Dermis microvascular lymphatic vessel endothelial cell (primary cell): ENCODE measurements at places on chromosomes 2 and 18. TPM values are rescaled to one million over a fixed set of nuclear protein-coding genes. Genes with fewer than 3 reads are reported as not detected.

RAMP1 gene
- not detected in 2 replicates for total RNA-seq

CXCR1 gene
- not detected in 2 replicates for total RNA-seq

COL5A2 gene
- total RNA-seq: 37.0 and 37.6 TPM in 2 replicates

ANKRD23 gene
- 0.51 and 1.1 TPM in 2 replicates for total RNA-seq

PHLPP1 gene
- total RNA-seq: 4.4 TPM in 2 replicates

REG3A gene
- total RNA-seq: not detected in 2 replicates

KCNF1 gene
- total RNA-seq: 3.6 and 8.5 TPM in 2 replicates

MYO1B gene
- total RNA-seq: 70.4 and 96.8 TPM in 2 replicates

C2orf78 gene
- not detected in 2 replicates for total RNA-seq

TCF23 gene
- not detected in 2 replicates for total RNA-seq

KRTCAP3 gene
- total RNA-seq: 0.13 and 0.38 TPM in 2 replicates

TWIST2 gene
- total RNA-seq: 0.38 TPM in 1 of 2 replicates, not detected in the other

ARHGEF33 gene
- total RNA-seq: under 0.01 TPM in 2 replicates

CNGA3 gene
- under 0.01 TPM in 1 of 2 replicates, not detected in the other for total RNA-seq

ACMSD gene
- not detected in 2 replicates for total RNA-seq

DNA sequence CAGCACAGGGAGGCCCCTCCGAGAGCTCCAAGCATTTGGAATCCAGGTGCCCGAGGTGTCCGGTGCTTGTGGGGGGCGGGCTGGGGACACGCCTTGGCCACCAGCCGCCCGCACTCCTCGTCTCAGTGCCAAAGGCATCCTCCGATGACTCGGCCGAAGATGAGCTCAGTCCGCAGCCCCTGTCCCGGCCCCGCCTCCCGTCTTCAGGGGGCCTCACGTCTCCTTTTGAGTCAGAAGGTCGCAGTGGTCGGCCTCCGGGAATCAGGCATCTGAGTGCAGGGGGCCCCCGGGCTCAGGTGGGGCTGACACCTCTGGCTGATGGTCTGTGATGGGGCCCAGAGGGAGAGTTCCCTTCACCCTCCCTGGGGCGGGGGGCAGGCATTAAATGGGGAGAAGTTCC is 74.8 kb downstream of the NFATC1 start:
- DNase-seq: no peak

- no peak for DNase-seq
Measured at GRCh38 chr2:178962805-178963433, 87.0 kb downstream of the CCDC141 start.

DNA sequence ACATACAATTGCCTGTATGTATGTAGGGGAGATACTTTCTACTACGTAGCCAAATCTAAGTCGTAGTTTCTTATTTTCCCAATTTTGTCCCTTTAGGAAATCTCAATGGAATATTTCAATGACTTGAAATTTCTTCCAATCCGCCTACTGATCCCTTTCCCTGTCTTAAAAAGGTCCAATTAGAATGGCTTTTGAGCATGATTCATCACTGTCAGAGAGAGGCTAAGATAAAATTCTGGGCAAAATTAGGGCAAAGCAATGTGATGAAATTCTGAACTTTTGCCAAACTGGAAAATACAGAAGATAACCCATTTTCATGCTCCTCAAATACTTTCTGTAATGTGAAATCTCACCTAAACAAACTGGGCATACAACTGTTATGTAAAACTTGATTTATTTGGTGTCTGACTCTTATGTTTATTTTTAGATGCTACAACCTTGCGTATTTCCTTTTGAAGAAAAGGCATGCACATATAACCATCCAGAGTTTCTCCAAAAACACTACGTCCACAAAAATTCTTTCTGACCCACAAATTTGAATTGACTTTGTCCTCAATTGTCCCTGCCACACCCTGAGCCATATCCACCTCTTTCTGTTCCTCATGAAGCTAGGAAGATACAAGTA is 147.1 kb downstream of the IKZF2 start:
- no peak for DNase-seq

GRCh38 chr2:53021828-53022227 is 745.8 kb upstream of the CHAC2 start:
- no peak for DNase-seq

DNA sequence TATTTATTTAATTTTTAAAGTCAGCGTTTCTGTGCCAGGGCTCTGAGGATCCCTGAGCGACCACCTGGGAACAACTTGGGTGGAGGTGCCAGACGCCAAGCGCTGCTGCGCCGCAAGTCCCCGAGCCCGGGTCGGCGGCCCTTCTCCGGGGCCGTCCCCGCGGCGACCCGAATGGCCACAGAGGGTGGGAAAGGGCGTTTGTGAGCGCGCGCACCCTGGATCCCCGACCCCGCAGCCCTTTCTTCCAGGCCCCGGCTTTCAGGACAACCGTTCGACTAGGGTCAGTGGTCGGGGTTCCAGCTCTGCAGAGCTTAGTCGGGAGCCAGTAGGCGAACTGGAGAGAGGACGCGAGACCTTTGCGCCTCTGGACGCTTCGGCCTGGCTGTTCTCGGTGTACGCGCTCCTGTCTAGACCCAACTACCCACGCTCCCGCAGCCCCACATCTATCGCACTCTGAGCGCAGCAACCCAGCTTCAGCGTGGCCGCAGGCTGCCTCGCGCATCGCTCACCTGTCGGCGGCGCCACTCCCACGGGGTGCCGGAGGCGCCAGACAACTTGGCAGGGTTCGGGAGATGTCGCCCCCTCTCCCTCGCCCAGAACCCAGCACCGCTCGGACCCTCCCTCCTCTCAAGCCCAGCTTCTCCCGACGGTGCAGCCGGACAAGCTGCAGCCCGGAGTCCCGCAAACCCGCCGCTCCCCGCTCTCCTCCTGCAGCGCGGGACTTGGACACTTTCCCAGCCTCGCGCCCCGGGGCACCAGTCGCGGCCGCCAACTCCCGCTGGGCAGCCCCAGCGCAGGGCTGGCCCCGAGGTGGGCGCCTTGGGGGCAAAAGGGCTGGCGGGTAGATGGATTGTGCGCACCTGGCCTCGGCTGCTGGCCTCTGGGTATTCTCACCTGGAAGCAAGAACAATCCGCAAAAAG is 758 bp downstream of the LYPD1 start:
- no peak for DNase-seq

- DNase-seq: peak; percentile 17
Measured at GRCh38 chr2:141911485-141912066, 219.2 kb downstream of the LRP1B start.

DNA sequence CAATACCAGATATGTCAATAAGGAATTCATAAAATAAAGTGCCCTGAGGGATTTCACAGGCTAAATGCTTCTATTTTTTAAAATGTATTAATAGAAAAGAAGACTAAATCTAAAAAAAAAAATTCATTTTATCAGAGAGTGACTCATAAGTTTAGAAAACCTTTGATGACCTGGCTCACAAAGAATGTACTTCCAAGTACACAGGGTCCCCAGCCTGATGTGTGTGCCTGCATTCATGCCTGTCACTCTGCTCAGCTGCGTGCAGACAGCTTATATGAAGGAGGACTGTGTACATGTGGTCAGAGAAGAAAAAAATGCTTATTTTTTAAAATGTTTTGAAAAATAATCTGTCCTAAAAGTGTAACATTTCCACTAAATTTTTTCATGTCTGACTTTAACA is 3.0 kb upstream of the CPS1 start:
- peak; percentile 44 for DNase-seq

GRCh38 chr2:19480673-19481072 is 122.2 kb upstream of the OSR1 start:
- no peak for DNase-seq

DNA sequence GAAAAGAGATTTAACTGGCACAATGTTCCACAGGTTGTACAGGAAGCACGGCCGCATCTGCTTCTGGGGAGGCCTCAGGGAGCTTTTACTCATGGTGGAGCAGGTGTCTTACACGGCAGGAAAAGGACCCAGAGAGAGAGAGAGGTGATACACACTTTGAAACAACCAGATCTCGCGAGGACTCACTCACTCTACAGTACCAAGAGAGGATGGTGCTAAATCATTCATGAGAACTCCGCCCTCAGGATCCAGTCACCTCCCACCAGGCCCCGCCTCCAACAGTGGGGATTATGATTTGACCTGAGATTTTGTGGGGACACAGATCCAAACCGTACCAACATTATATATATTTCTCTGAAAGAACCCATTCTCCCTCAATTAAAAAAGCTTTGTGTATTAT is 79.7 kb upstream of the DOCK10 start:
- DNase-seq: no peak

GRCh38 chr2:8622199-8622911 is 59.5 kb upstream of the ID2 start:
- DNase-seq: no peak

- DNase-seq: no peak
Measured at GRCh38 chr2:10721396-10722251, at the start of gene ATP6V1C2. Gene ATP6V1C2, plus strand, starts transcription at chr2:10721630. Its CDS starts 1,220 bp downstream, at chr2:10722850.

DNA sequence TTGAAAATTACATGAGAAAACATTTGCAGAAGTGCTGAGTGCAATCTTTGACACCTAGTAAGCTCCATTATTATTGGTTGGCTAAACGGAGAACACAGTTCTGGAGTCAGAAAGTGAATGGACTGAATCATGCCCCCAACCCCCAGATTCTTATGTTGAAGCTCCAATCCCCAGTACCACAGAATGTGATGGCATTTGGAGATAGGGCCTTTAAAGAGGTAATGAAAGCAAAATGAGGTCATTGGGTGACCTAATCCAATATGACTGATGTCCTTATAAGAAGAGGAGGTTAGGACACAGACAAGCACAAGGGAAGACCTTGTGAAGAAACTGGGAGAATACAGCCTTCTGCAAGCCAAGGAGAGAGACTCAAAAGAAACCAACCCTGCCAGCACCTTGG is 200.9 kb upstream of the EPAS1 start:
- no peak for DNase-seq

- DNase-seq: no peak
Measured at GRCh38 chr2:114949228-114949804, 506.9 kb downstream of the DPP10 start.

DNA sequence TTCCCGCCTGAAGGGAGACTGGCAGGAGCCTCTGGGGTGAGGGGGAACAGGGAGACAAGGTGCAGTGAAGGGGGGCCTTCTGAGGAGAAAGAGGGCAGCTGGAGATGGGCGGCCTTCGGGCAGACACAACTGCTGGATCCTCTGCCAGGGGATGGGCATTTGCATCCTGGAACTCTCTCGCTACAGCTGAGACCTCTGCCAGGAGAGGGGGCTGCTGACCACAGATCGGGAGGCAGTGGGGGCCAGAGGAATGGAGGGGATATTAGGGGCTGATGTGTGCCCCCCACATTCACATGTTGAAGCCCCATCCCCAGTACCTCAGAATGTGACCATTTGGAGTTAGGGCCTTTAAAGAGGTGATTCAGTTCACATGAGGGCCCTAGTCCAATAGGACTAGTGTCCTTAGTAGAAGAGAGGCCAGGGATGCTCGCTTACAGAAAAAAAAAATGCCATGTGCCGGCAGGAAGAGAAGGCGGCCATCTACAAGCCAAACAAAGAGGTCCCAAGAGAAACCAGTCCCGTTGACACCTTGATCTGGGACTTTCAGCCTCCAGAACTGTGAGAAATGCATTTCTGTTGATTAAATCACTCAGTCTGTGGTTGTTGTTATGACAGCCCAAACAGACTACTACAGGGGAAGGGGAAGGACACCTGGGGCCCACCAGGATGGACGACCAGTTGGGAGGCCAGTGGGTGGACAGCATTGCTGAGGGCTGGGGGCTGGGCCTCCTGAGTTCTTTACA is 50.0 kb downstream of the TRABD2A start:
- no peak for DNase-seq

DNA sequence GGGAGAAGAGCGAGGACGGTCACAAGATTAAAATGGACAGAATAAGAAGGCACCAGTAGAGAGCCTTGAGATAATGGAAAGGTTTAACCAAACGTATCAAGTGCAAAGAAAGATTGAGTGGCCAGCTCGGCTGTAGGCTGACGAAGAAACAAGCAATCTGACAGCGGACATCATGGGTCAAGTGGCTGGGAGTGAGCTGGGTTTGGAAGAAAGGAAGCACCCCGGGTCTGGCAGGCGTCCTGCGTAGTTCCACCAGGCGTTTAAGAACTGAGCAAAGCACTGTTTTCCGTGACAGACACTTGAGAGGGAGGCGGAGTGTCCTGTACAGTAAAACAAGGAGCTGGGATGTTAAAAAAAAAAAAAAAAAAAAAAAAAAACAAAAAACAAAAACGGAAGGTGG is 27.1 kb downstream of the DAPL1 start:
- DNase-seq: no peak

DNA sequence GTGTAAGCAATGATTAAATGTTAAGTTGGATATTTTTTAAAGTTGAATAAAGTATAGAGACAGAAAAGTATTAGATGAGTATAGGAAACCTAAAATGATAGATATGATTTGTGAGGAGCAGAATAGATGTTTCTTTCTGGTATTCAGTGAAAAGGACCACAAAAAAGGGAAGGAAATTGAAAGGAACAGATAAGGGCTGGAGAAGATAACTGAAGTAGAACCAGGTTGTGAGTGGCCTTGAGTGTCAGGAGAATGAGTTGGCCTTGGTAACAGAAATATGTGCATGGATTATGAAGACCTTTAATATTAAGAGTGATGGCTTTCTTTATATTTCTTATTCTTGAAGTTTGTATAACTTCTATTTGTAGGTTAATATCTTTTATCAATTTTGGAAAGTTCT is 543.5 kb downstream of the METTL4 start:
- DNase-seq: no peak

DNA sequence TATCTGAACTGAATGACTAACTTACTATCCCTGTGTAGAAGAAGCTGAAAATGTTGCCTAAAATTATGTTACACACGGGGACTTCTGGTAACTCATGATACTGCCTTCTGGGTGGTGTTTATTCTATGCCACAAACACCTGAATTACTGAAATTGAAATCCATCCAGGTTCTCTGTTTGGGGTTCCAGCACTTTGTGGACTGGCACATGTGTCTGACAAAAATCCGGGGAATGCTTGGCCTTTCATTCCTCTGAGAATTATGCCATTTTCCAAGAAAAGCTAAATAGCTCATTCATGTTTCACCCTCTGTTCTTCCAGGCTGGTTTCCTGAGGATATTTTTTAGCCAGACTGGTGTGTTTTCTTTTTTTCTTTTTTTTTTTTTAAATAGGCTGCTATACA is 59.5 kb upstream of the POU3F3 start:
- DNase-seq: no peak

DNA sequence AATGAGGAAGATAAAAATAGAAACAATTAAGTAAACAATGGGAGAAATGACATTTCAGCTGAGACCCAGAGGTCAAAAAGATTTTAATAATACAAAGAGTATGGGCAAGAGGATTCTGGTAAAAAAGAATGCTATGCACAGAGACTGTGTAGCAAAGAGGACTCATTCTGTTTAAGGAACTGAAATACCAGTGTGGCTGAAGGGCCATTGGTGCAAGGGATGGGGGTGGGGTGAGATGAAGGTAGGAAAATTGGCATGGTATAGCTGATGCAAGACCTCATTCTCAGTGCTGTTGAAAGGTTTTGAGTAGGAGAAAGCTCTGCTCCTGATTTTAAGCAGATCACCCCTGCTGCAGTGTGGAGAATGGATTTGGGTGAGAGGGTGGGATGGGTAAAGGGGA is 10.8 kb downstream of the GALNT1 start:
- no peak for DNase-seq

DNA sequence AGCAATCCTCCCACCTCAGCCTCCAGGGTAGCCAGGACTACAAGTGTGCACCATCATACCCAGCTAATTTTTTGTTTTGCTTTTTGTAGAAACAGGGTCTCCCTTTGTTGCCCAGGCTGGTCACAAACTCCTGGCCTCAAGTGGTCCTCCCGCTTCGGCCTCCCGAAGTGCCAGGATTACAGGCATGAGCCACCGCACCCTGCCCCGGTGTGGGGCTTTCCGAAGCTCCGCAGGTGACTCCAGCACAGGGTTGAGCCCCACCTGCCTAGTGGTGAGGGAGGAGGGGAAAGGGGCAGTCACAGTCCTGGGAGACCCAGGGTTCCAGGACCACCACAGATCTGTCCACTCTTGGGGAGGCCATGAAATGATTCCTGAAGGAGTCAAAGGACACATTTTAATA is 5.2 kb downstream of the PRLH start:
- no peak for DNase-seq

GRCh38 chr18:22439447-22439846 is 21.7 kb upstream of the CTAGE1 start:
- no peak for DNase-seq
